ENCODE measurements at places on chromosomes 3 and 15.

- DNase-seq, result no peak
Observed at GRCh38 chr15:39154227-39154638, 426.6 kb upstream of the THBS1 start.

- no peak for DNase-seq
Observed at GRCh38 chr15:63082366-63082765, 39.3 kb upstream of the LACTB start.

- DNase-seq, result no peak
Observed at GRCh38 chr3:98038876-98039275, 3.8 kb upstream of the GABRR3 start.

- no peak for DNase-seq
Observed at GRCh38 chr3:11908981-11909698, 62.5 kb upstream of the TAMM41 start.

DNA sequence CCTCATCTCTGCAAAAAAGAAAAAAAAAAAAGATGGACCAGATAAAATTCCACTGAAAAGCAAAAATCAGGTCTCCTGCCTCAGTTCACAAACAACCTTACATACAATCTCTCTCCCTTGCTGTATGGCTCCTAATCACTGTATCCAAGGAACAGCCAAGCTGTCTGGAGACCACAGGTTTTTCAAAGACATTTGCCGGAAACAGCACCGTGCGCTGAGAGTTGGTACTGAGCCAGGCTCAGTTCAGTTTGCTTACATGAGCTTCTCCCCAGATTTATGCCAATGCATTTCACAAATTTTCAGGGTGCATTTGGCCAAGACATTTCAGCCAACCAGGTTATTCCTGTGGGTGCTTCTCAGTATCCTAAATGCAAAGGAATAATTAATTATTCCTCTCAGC is 4.1 kb downstream of the ACP3 start:
- no peak for DNase-seq

DNA sequence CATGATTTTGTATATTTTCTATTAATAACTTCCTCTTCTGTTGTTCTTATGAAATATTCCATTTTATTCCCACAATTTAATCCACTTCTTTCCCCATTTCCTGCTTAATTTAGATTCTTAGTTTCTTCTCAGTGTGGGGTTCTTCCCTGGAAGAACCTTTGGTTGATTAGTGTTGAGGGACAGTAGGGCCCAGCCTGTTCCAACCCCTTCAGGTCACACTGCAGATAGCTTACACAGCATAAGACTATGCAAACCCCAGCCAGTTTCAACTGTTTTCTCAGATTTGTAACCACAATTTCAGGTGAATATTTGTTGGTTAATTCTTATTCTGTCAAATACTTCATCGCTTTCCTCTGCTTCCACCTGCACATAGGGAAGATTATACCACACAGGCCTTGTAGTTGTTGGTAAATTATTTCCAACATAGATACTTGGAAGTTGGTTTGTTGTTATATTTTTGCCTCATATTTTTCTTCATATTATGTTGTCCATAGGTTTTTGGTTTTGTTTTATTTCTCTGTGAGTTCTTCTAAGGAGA is 34.7 kb downstream of the AADACL2 start:
- DNase-seq, result no peak

DNA sequence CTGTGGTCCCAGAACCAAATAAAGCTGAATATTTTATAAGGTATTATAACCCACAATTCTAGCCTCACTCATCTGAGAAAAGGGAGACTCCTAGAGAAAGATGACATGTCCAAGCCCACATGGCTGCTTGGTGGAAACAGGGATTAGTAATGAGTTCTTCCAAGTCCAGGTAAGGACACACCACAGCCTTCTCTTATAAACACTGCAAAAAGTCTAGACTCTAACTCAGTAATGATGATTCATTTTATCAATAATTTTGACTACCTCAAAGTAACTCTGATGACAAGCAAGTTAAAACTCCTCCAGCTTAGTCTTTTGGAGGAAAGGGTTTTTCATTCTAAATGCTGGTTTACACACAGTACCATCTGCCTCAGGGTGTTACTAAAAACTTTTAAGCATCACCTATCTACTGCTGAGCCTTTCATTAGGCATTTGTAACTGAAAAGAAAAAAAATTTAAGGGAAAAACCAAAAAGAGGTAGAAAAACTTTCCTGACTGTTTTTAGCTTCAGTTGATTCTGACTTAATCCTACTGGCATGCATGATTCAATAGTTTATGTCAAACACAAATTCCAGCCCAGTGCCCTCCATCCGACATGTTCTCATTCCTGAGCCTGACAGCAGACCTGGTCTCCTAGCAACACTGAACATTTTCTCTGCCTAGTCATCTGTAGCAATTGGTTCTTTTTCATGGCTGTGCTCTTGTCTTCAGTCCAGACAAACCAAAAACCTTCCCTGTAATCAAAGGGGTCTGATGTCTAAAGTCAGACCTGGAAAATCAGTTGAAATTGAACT is 43.9 kb downstream of the P3H2 start:
- DNase-seq, result peak; percentile 95

- no peak for DNase-seq
Observed at GRCh38 chr3:140448001-140448400, 229.9 kb upstream of the TRIM42 start.

DNA sequence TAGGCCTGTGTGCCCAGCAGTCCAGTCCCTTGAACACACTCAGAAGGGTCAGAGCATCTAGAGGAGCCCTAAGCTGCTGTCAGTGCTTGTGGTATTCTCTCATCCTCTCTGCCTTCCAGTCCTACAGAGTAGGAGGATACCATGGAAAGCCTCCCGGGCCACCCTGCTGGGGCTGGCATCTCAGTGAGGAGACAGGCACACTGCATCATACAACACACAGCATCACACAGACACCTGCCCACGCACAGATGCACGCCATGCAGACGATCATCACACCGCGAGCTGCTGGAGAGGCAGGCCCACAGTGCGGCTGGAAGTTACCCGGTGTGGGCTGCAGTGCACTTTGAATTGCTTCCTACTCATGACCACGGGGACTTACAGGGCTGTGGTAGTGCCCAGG is 15.2 kb downstream of the GABRA5 start:
- no peak for DNase-seq

- DNase-seq, result peak; percentile 15
Observed at GRCh38 chr3:58924578-58924977, 125.2 kb downstream of the CFAP20DC start.

DNA sequence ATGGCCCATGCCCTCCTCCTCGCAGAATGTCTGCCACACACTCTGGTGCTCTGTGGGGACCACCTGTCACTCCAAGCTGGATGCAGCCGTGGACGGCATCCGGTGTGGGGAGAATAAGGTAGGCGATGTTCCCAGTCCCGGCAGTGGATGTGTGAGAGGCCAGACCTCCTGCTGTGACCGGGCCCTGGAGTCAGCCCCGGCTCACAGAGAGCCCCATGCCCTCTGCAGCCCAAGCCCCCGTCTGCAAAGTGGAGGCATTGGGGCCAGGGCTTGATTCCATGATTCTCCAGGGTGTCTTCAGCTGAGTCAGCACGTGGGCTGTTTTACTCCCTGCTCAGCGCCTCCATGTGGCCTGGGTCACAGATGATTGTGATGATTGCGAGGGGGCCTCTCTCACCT is 32.2 kb downstream of the GOLGA6L10 start:
- no peak for DNase-seq

DNA sequence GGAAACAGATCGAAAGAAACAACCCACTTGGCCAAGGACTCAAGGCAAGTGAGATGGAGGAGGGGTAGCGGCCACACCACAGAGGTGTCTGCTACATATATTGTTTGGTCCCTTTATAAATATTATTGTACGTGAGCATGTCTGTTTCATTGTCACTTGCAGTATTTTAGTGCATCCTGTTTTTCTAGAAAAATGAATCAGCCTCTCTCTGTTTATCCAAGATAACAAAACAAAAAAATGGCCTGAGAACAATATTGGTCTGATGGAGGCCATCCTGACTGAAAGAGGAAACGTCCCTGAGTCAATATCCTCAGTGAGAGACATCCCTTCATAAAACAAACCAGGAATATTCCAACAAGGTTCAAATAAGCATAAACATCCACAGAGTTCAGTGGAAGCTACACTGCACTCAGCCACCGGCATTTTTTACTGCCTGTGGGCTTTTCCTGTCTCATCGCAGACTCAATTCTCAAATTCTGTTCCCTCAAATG is 42.0 kb downstream of the WWTR1 start:
- peak; percentile 56 for DNase-seq

GRCh38 chr15:94297558-94297957 is 66.2 kb downstream of the MCTP2 start:
- DNase-seq, result no peak

DNA sequence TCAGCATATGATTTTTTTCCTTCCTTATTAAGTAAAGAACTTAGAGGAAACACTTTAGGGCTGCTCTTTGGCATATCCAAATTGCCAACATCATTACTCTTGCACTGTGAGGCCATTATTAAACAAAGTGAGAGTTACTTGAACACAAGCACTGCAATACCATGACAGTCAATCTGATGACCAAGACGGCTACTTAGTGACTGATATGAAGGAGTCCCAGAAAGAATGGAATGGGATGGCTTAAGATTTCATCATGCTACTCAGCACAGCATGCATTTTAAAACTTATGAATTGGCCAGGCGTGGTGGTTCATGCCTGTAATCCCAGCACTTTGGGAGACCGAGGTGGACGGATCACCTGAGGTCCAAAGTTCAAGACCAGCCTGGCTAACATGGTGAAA is 55.2 kb downstream of the FAM98B start:
- no peak for DNase-seq

GRCh38 chr15:91857224-91857585 is 3.7 kb downstream of the SLCO3A1 start:
- no peak for DNase-seq

DNA sequence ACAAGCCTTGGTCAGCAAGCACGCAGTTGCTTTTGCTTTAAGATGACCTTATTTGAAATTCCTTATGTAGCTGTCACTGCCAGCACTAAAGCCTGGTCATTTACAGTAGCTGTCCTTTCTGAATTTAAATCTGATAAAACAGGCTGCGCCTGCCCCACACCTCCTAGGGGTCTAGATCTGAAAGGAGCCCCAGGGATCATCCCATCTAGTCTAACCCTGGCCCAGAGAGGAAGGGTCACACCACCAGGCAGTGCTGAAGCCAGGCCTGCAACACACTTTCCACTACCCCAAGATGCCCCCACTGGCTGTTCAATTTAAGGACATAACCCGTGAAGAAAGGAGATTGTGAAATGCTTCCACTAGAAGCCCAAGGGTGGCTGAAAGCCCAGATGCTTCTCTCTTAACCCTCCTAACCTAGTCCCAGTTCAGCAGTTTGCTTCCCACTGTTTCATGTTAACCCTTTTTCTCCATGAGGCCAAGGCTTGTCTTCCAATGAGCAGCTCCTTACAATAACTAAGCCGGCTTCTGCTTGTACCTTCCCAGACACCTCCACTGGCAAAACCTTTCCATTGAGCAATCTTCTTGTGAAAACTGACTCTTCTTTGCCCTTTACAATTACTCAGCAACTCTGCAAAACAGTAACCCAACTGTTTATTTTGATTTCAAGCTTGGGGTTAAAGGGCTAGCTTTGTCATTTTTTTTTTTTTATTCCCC is 198.9 kb upstream of the LPP start:
- peak; percentile 88 for DNase-seq

DNA sequence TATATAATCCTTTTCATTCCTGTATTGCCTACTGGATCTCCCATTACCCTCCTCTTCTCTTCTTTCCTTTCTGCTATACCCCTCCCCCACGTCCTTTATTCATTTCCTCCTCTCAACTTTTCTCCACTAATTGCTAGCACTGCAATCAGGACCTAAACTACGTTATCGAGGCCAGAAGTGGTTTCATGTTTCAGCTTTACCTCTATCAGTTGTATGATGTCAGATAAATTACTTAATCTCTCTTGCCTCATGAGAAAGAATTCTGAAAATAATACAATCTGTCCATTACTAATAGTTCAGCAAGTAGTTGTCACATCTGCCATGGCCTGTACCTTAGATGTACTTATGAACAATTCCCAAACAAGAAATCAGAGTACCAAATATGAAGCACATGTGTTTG is 10.6 kb downstream of the POPDC2 start:
- peak; percentile 48 for DNase-seq

DNA sequence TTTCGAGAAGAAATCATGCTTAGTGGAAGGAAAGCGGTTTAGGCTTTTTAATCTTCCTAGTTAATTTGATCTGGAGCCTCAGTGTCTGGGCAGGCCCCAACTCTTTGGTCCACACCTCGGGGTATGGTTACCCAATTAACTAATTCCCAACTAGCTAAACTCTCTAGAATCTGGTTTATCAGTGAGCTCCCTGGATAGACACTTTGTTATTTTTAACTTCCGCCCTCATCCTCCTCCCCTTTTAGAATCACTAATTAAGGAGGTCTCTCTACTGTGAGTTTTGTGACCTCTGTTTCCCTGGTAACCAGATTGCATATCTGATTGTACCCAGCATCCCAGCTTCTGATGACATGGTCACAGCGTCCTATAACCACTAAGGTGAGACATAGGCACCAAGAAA is 112.2 kb downstream of the RARB start:
- DNase-seq, result no peak

GRCh38 chr3:82133070-82133606 is 371.7 kb upstream of the GBE1 start:
- DNase-seq, result peak; percentile 78

- DNase-seq, result no peak
Observed at GRCh38 chr3:45168451-45168850, 22.3 kb upstream of the CDCP1 start.

DNA sequence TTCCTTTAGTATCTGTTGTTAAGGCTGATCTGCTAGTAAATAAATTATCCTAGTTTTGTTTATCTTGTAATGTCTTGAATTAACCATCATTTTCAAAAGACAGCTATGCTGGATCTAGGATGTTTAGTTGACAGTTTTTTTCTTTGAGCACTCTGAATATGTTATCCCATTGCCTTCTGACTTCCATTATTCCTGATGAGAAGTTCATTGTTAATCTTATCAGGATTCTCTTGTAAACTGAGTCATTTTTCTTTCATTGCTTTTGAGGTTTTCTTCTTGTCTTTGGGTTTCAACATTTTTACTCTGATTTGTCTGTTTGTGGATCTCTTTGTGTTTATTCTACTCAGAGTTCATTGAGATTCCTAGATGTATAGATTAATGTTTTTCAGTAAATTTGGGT is 157.7 kb downstream of the WNT7A start:
- DNase-seq, result no peak

DNA sequence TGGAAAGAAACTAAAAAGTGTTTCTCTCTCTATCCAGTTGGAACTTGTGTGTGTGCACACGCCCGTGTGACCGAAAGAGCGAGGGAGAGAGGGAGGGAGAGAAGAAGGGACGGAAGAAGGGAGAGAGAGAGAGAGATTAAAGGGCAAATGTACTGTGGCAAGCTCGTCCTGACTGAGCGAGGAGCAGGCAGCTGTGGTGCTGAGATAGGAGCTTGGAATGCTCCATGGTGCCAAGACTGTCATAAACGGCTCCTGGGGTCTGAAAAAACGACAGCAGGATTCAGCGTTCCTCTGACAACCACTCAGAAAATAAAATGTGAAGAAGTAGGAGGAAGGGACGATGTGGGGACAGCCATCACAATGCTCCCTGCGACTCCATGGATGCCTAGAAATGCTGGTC is 276.0 kb downstream of the SV2B start:
- no peak for DNase-seq

- peak; percentile 80 for DNase-seq
Observed at GRCh38 chr3:23739536-23739935, 66.2 kb upstream of the UBE2E1 start.

GRCh38 chr3:117510396-117510795 is 800.8 kb downstream of the TUSC7 start:
- peak; percentile 83 for DNase-seq

GRCh38 chr3:172478116-172478515 is 29.9 kb upstream of the GHSR start:
- DNase-seq, result no peak

- no peak for DNase-seq
Observed at GRCh38 chr3:189554868-189555557, 76.2 kb upstream of the TP63 start.

GRCh38 chr3:191283400-191283799 is 45.8 kb upstream of the CCDC50 start:
- no peak for DNase-seq

All from fibroblast of the aortic adventitia (primary cell).